Activated CD4-positive, alpha-beta T cell treated with anti-CD3 and anti-CD28 coated beads, Interleukin-2, amount 50 U/mL, for 24 hours (primary cell): ENCODE measurements at places on chromosomes 2 and 18.

DNA sequence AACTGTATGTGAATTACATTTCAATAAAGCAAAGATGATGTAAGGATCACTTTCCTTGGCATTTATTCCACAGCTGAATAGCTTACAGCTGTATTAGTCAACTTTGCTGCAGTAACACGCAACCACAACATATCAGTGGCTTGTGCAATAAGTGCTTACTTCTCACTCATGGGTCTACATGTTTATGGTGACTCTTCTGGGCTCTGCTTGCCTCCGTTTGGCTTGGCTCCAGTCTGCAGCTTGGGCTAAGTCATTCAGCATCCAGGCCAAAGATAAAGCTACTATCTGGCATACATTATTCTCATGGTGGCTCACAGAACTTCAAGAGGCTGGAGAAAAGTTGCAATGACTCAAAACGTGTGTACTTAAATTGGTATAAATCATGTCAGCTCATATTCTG, 355.0 kb downstream of the RNF144A start:
- DNase-seq: no peak

DNA sequence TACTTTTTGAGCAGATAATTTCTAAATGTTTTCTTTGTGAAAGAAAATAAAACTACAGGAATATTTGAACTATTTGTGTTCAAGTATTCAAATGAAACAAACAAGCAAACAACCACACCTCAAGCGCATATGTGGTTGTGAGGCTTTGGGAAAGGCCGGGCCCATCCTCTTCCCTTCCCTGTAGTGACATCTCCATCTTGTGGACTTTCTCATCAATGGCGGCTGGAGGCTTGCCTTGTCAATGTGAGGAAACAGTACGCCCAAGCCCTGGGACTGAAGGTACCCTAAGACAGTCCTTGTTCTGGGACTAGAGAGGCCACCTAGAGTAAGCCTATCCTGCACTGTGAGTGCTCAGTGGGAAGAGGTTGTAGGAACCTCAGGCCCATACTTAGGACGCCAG, 166.8 kb downstream of the TPGS2 start:
- no peak for DNase-seq

DNA sequence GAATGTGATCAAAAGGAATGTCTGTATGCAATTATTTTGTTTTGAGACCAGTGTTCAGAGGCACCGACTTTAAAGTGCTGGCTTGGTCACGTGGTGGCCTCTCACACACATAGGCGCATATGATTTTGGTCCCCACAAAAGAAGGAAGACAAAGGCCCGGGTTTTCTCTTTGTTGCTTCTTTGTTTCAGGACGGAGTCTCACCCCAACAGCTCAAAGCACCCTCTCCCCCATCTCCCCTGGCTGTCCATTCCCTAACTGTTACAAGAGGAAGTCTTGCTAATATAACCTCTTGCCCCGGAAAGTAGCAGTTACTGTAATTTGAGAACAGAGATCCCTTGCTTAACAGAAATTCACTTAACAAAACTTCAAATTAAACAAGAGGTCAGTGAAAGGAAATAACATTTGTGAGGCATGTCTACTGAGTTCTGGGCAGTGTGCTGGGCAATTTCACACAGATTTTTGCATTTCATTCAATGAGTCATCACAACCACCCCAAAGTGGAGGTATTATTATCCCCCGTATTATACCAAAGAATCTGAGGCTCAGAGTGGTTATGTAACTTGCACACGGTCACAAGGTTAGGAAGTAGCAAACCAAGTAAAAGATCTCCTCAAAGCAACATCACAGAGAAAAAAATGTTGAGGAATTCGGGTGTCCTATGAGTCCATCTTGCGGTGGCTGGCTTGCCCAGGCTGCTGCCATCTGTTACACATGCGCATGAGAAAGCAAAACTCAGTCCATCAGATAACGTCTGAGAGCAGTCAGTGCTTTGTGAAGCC, 75.8 kb downstream of the SDC1 start:
- DNase-seq: no peak

DNA sequence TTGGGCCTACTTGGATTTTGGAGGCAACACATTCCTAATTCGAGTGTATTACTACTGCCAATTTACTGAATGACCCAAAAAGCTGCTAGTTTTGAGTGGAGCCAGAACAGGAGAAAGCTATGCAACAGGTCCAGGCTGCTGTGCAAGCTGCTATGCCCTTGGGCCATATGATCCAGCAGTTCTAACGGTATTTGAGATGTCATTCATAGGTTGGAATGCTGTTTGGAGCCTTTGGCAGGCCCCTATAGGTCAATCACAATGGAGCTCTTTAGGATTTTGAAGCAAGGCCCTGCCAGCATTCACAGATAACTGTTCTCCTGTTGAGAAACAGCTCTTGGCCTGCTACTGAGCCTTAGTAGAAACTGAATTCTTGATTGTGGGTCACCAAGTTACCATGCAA, 368.7 kb downstream of the CDH19 start:
- no peak for DNase-seq

GRCh38 chr2:145185696-145186095, 665.8 kb upstream of the ZEB2 start:
- no peak for DNase-seq

- DNase-seq: no peak
These were observed 36.5 kb upstream of the SLC66A3 start for GRCh38 chr2:11118761-11119160.

- DNase-seq: no peak
These were observed 62.3 kb upstream of the NCK2 start for GRCh38 chr2:105682401-105682800.

GRCh38 chr2:121348128-121348740, 63.2 kb upstream of the TFCP2L1 start:
- no peak for DNase-seq

GRCh38 chr2:140804700-140805260, 1326.0 kb downstream of the LRP1B start:
- no peak for DNase-seq

- DNase-seq: peak; percentile 14
These were observed at the start of gene TYMS for GRCh38 chr18:657311-658000. TYMS (plus strand) TSS chr18:657653; CDS start chr18:657743, 90 bp downstream.

DNA sequence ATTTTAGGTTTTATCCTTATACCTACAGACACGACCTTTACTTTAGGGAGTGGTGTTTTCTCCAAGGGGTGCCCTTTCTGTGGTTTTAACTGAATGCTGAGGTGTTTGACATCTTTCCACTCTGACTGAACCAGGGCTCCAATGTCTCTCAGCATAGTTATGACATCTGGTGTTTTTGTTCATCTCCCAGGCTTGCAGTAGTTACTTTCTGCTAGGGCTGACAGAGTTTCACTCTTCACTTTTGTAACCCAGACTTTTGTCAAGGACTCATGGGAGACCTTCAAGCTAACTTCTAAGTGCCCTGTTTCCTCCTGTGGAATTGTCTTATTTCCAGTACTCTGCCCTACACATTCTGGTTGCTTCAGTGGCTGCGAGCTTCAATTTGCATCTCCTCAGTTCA, 103.1 kb downstream of the CCDC85A start:
- DNase-seq: no peak

DNA sequence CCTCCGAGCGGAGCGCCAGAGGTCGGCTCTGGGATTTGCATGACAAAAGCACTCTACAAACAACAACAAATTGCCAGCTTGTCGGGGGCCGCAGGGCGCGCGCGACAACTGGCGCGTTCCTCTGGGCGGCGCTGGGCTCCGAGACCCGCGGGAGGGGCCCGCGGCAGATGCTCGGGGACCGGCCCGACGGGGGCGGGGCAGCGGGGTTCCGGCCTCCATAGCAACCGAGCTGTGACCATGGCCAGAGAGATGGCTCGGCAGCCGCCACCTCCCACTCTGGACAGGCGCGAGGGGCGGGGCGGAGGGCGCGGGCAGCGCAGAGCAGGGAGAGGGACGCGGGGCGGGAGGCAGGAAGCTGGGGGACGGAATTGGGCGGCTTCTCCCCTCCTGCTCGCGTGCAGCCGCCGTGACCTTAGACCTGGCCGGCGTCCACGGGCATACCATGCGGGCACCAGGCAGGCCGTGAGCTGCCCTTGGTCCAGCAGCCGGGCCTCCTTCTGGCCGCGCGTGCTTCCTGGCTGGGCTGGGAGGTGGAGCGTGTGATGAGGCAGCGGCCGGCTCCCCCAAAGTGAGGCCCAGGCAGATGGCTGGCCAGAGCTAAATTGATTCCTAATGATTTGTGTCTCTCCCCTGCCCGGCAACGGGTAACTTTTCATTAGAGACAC, 171.5 kb downstream of the CELF4 start:
- DNase-seq: no peak

DNA sequence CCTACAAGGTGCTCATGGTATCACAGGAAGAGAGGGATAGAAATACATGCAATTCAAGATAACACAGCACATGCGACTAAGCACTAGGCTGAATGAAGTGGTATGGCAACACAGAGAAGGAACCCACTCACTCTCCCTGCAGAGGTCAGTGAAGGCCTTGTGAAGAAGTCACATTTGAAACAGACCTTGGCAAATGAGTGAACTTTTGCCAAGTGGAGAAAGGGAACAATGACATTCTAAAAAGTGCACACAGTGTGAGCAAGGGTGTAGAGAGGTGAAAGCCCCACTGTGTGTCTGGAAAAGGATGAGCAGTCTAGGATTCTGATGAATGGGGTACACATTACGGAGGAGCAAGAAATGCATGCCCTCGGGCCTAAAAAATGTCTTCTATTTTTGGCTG, 23.3 kb downstream of the KLF7 start:
- DNase-seq: no peak

DNA sequence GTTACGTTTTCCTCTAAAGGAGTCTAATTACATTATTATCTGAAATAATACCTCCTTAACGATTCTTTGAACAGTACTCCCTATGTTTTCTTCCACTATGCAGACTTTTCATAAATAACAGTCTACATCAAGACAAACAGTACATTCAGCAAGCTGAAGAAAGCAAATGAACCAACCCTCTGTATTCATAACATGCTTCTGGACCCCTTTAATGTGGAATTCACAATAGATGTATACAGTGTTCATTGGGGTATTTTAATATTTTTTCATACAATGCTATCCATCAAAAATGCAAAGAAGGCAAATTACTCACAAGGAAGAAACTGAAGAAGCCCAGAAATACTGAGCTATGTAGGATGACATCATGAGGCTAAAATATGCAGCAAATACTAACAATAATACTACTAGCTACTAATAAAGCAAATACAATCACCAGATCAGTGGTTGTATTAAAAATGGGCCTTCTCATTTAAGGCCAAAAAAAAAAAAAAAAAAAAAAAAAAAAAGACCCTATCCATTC, 408.6 kb downstream of the MTX2 start:
- DNase-seq: no peak

- no peak for DNase-seq
These were observed 231.5 kb downstream of the SLC8A1 start for GRCh38 chr2:40220177-40220925.

- no peak for DNase-seq
These were observed 7.5 kb upstream of the MTA3 start for GRCh38 chr2:42560899-42561298.

GRCh38 chr2:45575881-45576280, 35.2 kb downstream of the SRBD1 start:
- DNase-seq: no peak

- no peak for DNase-seq
These were observed 277.2 kb upstream of the TMEFF2 start for GRCh38 chr2:192471982-192472381.

DNA sequence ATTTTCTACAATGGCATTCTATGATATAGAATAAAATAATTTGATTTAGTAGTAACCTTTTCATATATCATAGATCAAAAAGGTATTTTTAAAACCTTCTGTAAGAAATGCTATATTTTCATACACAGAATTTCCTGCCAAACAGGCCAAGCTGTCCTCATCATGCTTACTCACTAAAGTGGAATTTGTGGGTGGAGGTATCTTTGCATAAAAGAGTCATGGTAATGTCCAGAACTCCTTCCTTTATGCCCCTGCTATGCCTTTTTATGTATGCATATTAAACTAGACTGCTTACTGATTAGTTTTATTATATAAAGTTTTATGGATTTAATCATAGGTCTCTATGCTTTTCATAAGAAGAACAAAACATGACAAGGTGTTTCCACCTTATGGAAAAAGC, 27.5 kb upstream of the MARCHF7 start:
- no peak for DNase-seq

GRCh38 chr2:220946552-220946951, 625.6 kb downstream of the EPHA4 start:
- no peak for DNase-seq

GRCh38 chr2:226835420-226835795, 446 bp upstream of the RHBDD1 start:
- DNase-seq: peak; percentile 37

DNA sequence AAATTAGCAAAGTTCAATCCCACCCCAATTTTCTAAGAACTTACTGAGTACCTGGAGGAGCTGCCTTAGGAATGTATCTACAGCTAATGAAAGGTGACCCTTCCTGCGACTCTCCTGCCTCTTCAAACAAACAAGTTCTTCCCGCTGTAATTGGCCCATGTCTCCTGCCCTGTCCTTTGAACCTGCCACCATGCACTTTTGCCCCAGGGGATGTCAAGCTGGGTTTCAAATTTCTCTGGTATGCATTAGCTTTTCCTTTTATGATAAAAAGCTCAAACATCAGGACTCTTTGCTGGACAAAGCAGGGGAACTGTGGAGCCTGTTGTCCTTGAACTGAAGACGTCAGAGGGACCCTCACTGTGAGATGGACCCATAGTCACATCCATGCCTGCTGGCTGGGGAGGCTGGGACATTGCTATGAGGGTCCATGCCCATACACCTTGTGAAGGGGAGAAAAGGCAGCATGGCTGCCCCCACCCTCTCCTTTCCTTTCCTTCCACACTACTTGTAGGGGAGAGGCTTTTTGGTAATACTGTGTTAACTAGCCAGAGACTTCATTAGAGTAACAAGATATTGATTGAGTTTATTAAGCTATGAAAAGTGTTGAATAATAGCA, 210.7 kb upstream of the COPS8 start:
- no peak for DNase-seq

DNA sequence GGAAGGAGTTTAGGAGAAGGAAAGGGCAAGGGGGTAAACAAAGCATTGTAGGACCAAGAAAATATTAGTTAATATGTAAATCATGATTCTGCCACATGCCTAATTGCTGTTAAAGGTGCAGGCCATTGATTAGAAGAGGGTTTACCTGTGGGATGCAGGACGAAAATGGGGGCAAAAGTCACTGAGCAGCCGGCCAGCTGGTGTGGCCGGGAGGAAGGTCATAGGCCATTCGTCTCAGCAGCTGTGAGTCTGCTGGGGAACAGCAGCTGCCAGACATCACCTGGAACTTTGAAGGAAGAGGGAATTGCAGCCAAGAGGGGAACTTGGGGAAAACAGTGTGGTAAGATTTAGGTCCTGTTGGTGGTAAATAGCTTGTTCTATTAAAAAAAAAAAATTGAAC, 184.4 kb downstream of the DYSF start:
- no peak for DNase-seq
